ENCODE measurements at places on chromosomes 1 and 21. TPM values are rescaled to one million over a fixed set of nuclear protein-coding genes. Genes with fewer than 3 reads are reported as not detected.

Gene RXFP4
- total RNA-seq = not detected

Gene CYP4A22
- total RNA-seq = 1.0 TPM

Gene NUAK2
- 4.1 TPM for total RNA-seq

Gene FGGY
- 10.1 TPM for total RNA-seq

Gene RGS4
- 3.2 TPM for total RNA-seq

Gene XCL2
- total RNA-seq = not detected

Gene TRAF3IP3
- total RNA-seq = 3.7 TPM

Gene CHODL
- 9.5 TPM for total RNA-seq

Gene RIPK4
- total RNA-seq = 2.5 TPM

Gene RNF2
- total RNA-seq = 15.9 TPM

Gene LMX1A
- total RNA-seq = not detected

Gene SPRR5
- total RNA-seq = not detected

Gene GPR37L1
- total RNA-seq = 0.16 TPM

Gene UBE4B
- total RNA-seq = 58.4 TPM

Gene HTR1D
- not detected for total RNA-seq

Gene DNM3
- total RNA-seq = 2.9 TPM

Gene SELP
- total RNA-seq = 33.9 TPM

Gene MSTO1
- total RNA-seq = 18.3 TPM

Gene GNG12
- total RNA-seq = 117 TPM

Gene NEK2
- 0.47 TPM for total RNA-seq

Gene JAM2
- total RNA-seq = 43.3 TPM

Gene RRAGC
- 57.7 TPM for total RNA-seq

Gene PRAMEF26
- not detected for total RNA-seq

Gene AVPR1B
- not detected for total RNA-seq

Gene MYOG
- total RNA-seq = not detected

Gene ALPL
- 18.9 TPM for total RNA-seq

Gene LHX8
- not detected for total RNA-seq

Gene RRP15
- total RNA-seq = 22.7 TPM

Gene NME7
- total RNA-seq = 16.8 TPM

Gene CYP4A11
- total RNA-seq = not detected

Gene CBR3
- total RNA-seq = 15.9 TPM

Gene C1orf74
- 0.48 TPM for total RNA-seq

Gene KLHL20
- 28.6 TPM for total RNA-seq

Gene SEC16B
- 1.7 TPM for total RNA-seq

Gene TSACC
- not detected for total RNA-seq

Gene MYOC
- 4.9 TPM for total RNA-seq

Gene GIPC2
- 3.0 TPM for total RNA-seq

Gene S100A1
- total RNA-seq = 25.7 TPM

Gene EPHA8
- not detected for total RNA-seq

Gene PGLYRP4
- total RNA-seq = not detected

Gene FBLIM1
- total RNA-seq = 10.4 TPM

Gene ANGPTL3
- total RNA-seq = not detected

Gene SLC2A5
- 4.1 TPM for total RNA-seq

Gene PIGV
- 17.0 TPM for total RNA-seq

Gene TSSK3
- total RNA-seq = 0.48 TPM

Gene HSPB7
- total RNA-seq = 157 TPM

Gene IGSF9
- total RNA-seq = not detected

Gene BOLA1
- total RNA-seq = 28.8 TPM

Gene ERICH3
- total RNA-seq = 0.24 TPM

Gene C1orf87
- not detected for total RNA-seq

Gene UBE2U
- not detected for total RNA-seq

Gene OR6K3
- total RNA-seq = not detected

Gene ETV3L
- total RNA-seq = not detected

Gene OR2T29
- not detected for total RNA-seq
